Fibroblast of lung (primary cell): ENCODE measurements at places on chromosomes 11 and 22. TPM values are rescaled to one million over a fixed set of nuclear protein-coding genes. Genes with fewer than 3 reads are reported as not detected.

GRCh38 chr11:4662876-4663275, 19.1 kb downstream of the OR51E1 start:
- no peak overlapping the region for H3K27ac ChIP-seq
- H3K36me3 ChIP-seq: no peaks in the 10 kb centered on the region
- no peak overlapping the region for H3K4me3 ChIP-seq
- H3K4me1 ChIP-seq: no peaks in the 10 kb centered on the region
- no peaks in the 10 kb centered on the region for H3K27me3 ChIP-seq

DNA sequence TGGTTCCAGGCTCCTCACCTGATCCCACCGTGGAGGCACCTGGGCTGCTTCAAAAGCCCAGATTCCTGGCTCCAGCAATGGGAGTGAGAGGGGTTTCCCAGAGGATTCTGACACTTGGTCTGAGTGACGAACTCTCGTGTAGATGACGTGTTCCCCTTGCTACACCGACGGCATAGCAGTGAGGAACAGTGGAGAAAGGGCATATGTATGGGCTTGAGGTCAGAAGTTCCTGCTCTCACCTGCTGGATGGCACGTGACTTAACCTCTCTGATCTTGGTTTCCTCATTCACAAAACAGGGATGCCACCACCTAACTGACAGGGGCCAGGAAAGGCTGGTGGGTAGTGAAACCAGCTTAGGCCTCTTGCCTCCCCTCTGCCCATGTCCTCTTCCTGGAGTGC, 30.0 kb upstream of the ARFGAP3 start:
- no peaks in the 10 kb centered on the region for H3K4me1 ChIP-seq
- DNase-seq: no peak
- no peak overlapping the region for H3K4me3 ChIP-seq
- no peak overlapping the region for H3K27ac ChIP-seq
- H3K27me3 ChIP-seq: no peaks in the 10 kb centered on the region
- peaks cover 19% of the 10 kb centered on the region for H3K36me3 ChIP-seq

GRCh38 chr11:83285151-83285770, 906 bp downstream of the CCDC90B start:
- DNase-seq: no peak
- H3K4me1 ChIP-seq: peaks cover 4% of the 10 kb centered on the region
- H3K36me3 ChIP-seq: no peaks in the 10 kb centered on the region
- peak overlapping the region; percentile 97 for H3K27ac ChIP-seq
- H3K4me3 ChIP-seq: peak overlapping the region; percentile 99

DNA sequence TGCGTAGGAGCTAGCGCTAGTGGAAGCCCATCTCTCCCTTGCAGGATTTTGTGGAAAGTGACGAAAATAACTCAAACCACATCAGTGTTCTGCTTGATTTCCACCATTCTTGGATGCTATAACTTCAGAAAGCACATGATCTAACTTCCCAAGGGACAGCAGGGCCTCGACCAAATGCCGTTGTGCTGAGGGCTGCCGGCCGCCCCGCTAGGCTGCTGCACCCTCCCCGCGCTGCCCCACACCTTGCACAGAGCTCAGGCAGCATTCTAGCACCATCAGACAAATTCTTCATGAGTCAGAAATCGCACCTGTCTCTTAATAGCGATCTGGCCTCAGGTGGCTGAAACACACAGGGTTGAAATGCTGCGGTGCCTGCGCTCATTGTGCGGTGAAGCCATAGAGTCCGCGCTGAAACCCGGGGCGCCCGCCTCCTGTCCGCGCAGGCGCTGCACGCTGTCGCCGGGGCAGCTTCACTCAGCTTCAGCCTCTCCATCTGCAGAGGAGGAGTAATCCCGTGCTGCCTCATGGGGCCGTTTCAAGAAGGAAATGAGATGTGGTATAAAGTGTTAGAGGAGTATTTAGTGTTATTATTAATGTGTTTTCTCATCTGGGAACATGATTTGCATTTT, 59.2 kb upstream of the B3GAT1 start:
- H3K27ac ChIP-seq: no peak overlapping the region
- H3K4me3 ChIP-seq: no peak overlapping the region
- no peaks in the 10 kb centered on the region for H3K4me1 ChIP-seq
- H3K27me3 ChIP-seq: no peaks in the 10 kb centered on the region

DNA sequence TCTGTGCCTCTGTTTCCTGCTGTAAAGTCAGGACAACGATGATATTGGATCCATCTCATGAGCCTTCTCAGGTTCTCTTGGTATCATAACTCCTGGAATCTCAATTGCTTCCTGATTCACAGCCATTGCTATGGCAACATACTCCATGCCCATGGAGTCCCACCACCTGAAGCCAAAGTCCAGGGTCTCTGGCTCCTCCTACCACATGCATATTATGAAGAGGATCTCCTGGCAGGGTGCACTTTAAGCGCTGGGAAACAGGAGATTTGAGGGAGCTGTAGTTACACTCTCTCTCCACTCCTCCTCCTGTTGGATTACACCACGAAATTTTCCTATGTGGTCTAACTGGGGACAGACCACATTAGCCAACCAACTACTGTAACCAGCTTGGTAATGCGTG, 130.9 kb upstream of the SEZ6L start:
- no peaks in the 10 kb centered on the region for H3K36me3 ChIP-seq
- no peaks in the 10 kb centered on the region for H3K27me3 ChIP-seq
- H3K4me1 ChIP-seq: no peaks in the 10 kb centered on the region
- H3K27ac ChIP-seq: no peak overlapping the region
- H3K4me3 ChIP-seq: no peak overlapping the region

DNA sequence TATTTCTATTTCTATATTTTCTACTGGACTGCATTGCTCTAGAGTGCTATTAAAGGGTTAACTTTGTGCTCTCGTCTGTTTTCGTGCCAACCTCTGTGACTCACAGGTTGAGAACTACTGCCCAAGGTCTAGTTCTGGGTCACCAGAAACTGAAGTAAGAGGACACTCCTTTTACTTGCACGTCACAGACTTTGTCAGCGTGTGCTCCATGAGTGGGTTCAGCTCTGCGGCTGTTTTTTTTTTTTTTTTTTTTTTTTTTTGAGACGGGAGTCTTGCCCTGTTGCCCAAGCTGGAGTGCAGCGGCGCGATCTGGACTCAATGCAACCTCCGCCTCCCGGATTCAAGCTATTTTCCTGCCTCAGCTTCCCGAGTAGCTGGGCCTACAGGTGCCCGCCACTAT, 49.8 kb downstream of the CLMP start:
- H3K4me3 ChIP-seq: no peak overlapping the region
- peak overlapping the region; percentile 67 for H3K27ac ChIP-seq
- H3K4me1 ChIP-seq: peaks cover 8% of the 10 kb centered on the region
- no peaks in the 10 kb centered on the region for H3K36me3 ChIP-seq

The PAAF1 gene
- total RNA-seq: 9.2 TPM in 2 replicates

DNA sequence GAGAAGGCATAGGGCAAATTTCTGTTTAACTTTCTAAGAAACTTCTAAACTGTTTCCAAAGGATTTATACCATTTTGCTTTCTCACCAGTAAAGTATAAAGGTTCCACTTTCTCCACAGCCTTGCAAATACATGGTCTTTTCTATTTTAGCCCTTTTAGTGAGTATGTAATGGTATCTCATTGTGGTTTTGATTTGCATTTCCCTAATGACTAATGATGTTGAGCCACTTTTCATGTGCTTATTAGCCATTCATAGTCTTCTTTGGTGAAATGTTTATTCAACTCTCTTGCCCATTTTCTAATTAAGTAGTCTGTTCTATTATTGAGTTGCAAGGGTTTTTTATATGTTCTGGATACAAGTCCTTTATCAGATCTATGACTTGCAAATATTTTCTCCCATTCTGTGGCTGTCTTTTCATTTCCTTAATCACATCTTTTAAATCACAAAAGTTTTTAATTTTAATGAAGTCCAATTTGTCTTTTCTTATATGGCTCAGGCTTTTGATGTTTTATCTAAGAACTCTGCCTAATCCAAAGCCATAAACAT, 83.8 kb upstream of the KCNQ1OT1 start:
- H3K27ac ChIP-seq: no peak overlapping the region
- H3K4me3 ChIP-seq: no peak overlapping the region
- H3K4me1 ChIP-seq: no peaks in the 10 kb centered on the region
- H3K27me3 ChIP-seq: no peaks in the 10 kb centered on the region
- no peaks in the 10 kb centered on the region for H3K36me3 ChIP-seq

The GAL3ST1 gene
- 0.17 TPM in 1 of 2 replicates, not detected in the other for total RNA-seq

The RASGRP2 gene
- total RNA-seq: 0.26 and 1.2 TPM in 2 replicates

The APOL5 gene
- total RNA-seq: not detected in 2 replicates

GRCh38 chr22:46171940-46172339, 21.6 kb downstream of the PPARA start:
- peak overlapping the region; percentile 58 for H3K27ac ChIP-seq
- no peak overlapping the region for H3K4me3 ChIP-seq
- H3K27me3 ChIP-seq: no peaks in the 10 kb centered on the region
- DNase-seq: peak; percentile 51
- H3K36me3 ChIP-seq: no peaks in the 10 kb centered on the region

DNA sequence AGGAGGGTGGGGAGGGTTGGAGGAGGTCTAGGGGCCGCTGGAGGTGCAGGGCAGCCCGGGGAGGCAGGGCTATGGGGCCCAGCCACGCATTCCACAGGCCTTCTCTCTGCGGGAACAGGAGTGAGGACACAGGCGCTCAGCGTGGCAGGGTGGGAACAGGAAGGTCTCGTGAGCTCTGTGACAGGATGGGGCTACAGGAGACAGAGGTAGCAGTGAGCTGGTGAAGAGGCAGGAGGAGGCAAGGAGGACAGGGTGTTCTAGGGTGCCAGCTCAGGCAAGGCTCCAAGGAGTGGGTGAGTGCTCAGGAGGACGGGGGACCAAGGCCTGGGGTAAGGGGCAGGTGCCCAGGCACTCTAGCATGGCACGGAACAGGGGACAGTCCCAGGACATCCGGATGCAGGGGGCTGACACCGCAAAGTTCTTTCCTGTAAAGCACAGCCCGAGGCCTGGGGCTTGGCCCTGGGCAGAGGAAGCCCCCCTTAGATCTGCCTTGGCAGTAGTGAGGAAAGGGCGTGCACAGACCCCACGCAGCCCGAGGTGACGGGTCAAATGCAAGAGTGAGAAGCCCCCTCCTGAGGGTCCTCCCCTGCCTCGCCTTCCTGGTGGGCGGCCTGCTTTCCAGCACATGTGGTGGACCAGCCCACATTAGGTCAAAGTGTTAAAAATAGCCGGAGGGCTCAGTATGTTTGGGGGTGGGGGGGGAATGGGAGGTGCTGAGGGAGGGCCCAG, 4.7 kb upstream of the NEAT1 start:
- H3K4me3 ChIP-seq: peak overlapping the region; percentile 61
- DNase-seq: peak; percentile 19
- peaks cover 39% of the 10 kb centered on the region for H3K4me1 ChIP-seq
- H3K27ac ChIP-seq: peak overlapping the region; percentile 100
- peaks cover 5% of the 10 kb centered on the region for H3K36me3 ChIP-seq

GRCh38 chr11:44538375-44539054, 26.9 kb upstream of the CD82 start:
- H3K36me3 ChIP-seq: no peaks in the 10 kb centered on the region
- no peak overlapping the region for H3K27ac ChIP-seq
- peak; percentile 32 for DNase-seq
- no peaks in the 10 kb centered on the region for H3K4me1 ChIP-seq
- H3K4me3 ChIP-seq: no peak overlapping the region

The TRIM48 gene
- total RNA-seq: not detected in 2 replicates

GRCh38 chr11:22677153-22677903, 10.9 kb downstream of the GAS2 start:
- H3K27ac ChIP-seq: no peak overlapping the region
- no peaks in the 10 kb centered on the region for H3K4me1 ChIP-seq

The OR52A1 gene
- not detected in 2 replicates for total RNA-seq

DNA sequence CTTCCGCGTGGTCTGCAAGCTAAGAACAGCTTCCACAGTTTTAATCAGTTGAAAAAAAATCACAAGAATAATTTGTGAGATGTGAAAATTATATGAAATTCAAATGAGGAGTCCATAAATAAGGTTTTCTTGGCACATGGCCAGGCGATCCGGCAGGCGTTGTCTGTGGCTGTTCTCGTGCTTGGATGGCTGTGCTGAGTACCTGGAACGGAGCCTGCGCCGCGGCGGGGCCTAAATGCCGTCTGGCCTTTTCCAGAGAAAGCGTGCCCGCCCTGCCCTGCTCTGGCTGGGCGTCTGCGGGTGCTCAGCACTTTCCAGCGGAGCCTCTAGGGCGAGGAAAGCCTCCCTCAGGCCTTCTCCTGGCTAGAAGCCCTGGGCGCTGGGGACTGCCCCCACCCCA, 41.8 kb downstream of the OSBPL5 start:
- H3K36me3 ChIP-seq: peaks cover 40% of the 10 kb centered on the region
- H3K27me3 ChIP-seq: no peaks in the 10 kb centered on the region
- H3K27ac ChIP-seq: peak overlapping the region; percentile 70
- no peak overlapping the region for H3K4me3 ChIP-seq
- peaks cover 14% of the 10 kb centered on the region for H3K4me1 ChIP-seq

- no peaks in the 10 kb centered on the region for H3K27me3 ChIP-seq
- no peak overlapping the region for H3K27ac ChIP-seq
- no peak overlapping the region for H3K4me3 ChIP-seq
- no peak for DNase-seq
- H3K4me1 ChIP-seq: no peaks in the 10 kb centered on the region
Measured at GRCh38 chr11:115194802-115195110, 309.5 kb downstream of the CADM1 start.

- DNase-seq: no peak
- peaks cover 2% of the 10 kb centered on the region for H3K4me1 ChIP-seq
- H3K4me3 ChIP-seq: no peak overlapping the region
- no peak overlapping the region for H3K27ac ChIP-seq
Measured at GRCh38 chr11:111749646-111750045, 16.5 kb downstream of the PPP2R1B start.

DNA sequence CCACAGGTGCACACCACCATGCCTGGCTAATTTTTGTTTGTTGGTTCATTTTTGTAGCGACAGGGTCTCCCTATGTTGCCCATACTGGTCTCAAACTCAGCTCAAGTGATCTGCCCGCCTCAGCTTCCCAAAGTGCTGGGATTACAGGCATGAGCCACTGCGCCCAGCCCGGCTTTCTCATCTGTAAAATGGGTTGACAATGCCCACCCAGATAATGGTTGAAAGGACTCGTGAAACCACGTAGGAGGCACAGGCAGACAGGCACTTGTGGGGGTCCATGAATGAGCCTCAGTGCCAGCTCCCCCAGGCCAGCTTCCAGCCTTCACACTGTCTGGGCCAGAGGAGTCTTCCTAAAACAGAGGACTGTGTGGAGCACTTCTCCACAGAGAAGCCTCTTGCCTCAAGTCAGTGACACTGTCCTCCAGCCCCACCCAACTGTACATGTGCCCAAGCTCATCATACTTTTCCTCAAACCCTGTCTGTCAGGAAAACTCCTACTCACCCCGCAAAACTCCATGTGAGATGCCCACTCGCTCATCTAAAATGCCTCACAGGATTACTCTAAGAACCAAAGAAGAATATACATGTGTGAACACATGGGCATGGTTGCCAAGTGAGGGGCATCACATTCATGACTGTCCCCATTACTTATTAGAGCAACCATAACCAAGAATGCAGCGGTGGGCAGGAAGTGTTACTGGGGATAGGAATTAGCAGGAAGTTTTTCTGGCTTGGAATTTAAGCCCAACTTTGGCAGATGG, 32.1 kb upstream of the WNT7B start:
- no peaks in the 10 kb centered on the region for H3K27me3 ChIP-seq
- H3K4me1 ChIP-seq: peaks cover 25% of the 10 kb centered on the region
- H3K4me3 ChIP-seq: no peak overlapping the region

The APLNR gene
- total RNA-seq: not detected in 2 replicates

GRCh38 chr11:14905104-14906033, 13.3 kb upstream of the CYP2R1 start:
- H3K4me3 ChIP-seq: peak overlapping the region; percentile 68
- H3K4me1 ChIP-seq: no peaks in the 10 kb centered on the region
- H3K27ac ChIP-seq: no peak overlapping the region
- H3K27me3 ChIP-seq: no peaks in the 10 kb centered on the region
- H3K36me3 ChIP-seq: no peaks in the 10 kb centered on the region

- H3K36me3 ChIP-seq: peaks cover 6% of the 10 kb centered on the region
- H3K4me1 ChIP-seq: no peaks in the 10 kb centered on the region
- H3K27ac ChIP-seq: no peak overlapping the region
- H3K4me3 ChIP-seq: no peak overlapping the region
- no peak for DNase-seq
Measured at GRCh38 chr11:72085621-72086351, 5.1 kb downstream of the LRRC51 start.
